PC-9 (cell line): ENCODE measurements at places on chromosomes 16 and 17. TPM values are rescaled to one million over a fixed set of nuclear protein-coding genes. Genes with fewer than 3 reads are reported as not detected.

The CDH1 gene
- total RNA-seq, result 117 and 120 TPM in 2 replicates

The ESRP2 gene
- total RNA-seq, result 36.4 and 45.0 TPM in 2 replicates

The CX3CL1 gene
- total RNA-seq, result not detected in 2 replicates

The G6PC1 gene
- total RNA-seq, result not detected in 2 replicates

The RGS9 gene
- total RNA-seq, result 5.7 and 6.1 TPM in 2 replicates

The MFAP4 gene
- not detected in 2 replicates for total RNA-seq

The RNF43 gene
- total RNA-seq, result 0.33 TPM in 1 of 2 replicates, not detected in the other

The AIPL1 gene
- total RNA-seq, result not detected in 2 replicates

The CCL2 gene
- not detected in 2 replicates for total RNA-seq

The SLC47A2 gene
- total RNA-seq, result 38.9 and 42.6 TPM in 2 replicates

The BBS2 gene
- 56.3 and 77.8 TPM in 2 replicates for total RNA-seq

The FBXL19 gene
- total RNA-seq, result 70.8 and 72.7 TPM in 2 replicates

The LCAT gene
- 10.0 and 11.9 TPM in 2 replicates for total RNA-seq
